HL-60 (cell line): ENCODE measurements at places on chromosomes 3 and 15.

DNA sequence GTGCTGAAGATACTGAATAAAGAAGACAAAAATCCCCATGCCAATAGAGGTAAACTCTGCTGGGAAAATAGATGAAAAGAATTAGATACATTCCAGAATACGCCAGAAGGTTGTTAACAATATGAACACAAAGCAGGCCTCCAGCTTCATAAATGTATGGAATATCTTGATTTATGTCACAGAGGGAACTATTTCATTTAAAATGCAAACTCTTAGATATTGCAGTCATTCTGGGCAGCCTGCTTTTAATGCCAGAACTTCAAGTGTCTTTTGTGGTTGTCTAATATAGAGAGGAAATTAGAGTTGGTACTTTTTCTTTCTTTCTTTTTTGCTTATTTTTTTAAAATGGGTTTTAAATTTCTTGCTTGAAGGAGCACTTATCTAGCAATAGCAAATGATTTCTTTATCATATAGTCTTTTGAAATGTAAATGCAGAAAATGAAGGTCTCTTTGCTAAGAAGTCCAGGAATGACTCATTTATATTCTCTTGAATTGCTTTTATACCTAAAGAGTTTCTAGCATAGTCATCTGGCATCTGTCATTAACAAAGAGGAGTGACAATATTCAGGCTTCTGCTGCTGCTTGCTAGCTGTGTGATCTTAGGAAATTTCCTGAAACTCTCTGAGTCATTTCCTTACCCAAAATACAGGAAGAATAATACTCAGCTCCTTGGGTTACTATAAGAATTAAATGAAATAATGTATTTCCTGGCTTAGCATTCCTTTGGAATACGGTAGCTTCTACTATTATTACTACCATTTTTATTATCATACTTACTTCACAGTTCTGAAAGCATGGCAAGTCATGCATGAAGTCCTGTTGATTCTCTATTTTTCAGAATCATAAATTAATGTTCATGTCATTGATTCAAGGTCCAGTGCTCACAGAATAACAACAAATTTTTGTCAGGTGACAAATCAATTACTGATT is 527.6 kb downstream of the DIPK2A start:
- DNase-seq: no peak

DNA sequence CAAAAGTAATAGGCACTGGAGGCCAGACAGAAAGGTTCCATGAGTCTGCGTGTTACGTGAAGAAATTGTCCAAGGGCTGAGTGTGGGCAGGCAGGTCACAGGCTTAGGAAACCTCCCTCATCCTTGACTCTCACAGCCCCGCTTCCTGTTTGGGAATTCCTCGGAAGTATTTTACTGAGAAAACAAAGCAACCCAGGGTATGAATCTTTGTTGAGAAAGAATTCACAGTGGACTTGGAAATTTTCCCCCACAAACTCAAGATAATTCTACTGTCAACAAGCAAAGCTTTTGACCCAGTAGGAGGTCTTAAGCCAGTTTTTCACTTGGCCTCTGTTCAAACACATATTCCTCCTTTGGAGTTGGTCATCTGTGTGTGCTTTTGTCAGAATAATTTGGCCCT is 377.1 kb upstream of the TPM1 start:
- DNase-seq: no peak

- no peak for DNase-seq
Observed at GRCh38 chr3:30503446-30503845, 103.0 kb upstream of the TGFBR2 start.

- DNase-seq: no peak
Observed at GRCh38 chr3:116242825-116243224, 202.5 kb downstream of the LSAMP start.

DNA sequence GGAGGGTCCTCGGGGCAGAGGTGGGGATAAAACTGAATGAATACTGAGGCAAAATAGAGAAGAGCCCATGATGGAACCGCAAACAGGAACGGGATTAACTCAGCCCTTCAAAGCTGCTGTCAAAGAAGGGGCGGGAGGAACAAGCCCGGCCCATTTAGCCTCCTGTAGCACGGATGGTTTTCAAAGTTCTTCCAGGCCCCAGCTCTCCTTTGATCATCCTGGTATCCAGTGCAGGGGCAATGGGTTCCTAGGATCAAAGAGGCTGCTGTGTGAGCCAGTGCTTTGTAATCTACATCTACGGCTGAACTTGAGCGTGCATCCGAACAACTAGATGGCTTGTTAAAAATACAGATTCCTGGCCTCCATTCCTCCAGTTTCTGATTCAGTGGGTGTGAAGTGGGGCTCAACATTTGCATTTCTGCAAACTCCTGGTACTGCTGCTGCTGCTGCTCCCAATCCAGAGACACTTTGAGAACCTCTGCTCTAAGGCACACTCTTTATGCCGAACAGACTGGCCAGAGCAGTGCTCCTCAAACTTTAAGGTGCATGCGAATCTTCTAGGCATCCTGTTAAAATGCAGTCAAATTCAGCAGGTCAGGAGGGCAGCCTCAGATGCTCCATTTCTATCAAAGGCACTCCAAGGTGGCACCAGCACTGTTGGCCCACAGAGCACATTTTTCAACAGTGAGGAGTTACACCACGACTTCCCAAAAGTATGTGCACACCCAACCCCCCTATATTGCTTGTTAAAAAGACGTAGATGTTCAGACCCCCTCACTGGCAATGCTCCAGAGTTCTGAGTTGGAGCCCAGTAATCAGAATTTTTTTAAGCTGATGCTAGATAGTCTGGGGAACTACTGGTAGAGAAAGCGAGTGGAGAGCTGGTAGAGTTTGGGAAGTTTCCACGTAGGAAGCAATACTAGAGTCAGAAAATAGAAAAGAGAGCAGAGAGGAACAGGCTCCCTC is 5.6 kb downstream of the GALNT15 start:
- no peak for DNase-seq

DNA sequence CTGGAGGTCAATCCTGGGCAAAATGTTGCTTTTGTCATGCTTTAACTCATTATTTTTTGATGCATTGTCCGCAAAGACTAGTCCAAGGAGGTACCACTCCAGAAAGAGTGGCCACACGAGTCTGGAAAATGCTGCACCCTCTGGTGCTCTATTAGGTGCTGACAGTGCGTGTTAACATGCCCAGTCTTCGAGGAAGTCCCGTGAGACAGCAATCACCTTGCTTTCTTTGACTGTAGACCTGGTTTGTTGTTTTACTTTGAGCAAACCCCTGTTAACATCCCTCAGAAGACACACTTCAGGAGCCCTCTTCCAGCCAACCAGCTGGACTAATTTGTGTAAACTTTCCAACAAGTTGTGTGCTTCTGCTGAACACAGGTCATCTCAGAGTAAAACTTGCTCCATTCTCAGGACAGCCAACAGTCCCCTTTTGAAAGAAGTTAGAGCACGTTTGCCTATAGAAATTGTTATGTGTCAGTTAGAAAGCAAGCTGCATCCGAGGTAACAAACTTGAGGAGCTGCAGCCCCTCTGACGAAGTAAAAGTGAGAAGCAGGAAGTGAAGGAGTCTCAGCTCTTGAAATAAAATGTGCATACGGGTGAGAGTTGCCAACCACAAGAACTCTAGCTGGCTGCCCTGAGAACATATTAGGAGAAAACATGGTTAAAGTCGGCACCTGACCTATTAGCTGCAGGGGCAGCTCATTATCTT is 205.0 kb downstream of the LPP start:
- DNase-seq: no peak

- no peak for DNase-seq
Observed at GRCh38 chr15:57284535-57284934, 91.8 kb upstream of the CGNL1 start.

- no peak for DNase-seq
Observed at GRCh38 chr3:19702416-19703078, 231.5 kb downstream of the EFHB start.

DNA sequence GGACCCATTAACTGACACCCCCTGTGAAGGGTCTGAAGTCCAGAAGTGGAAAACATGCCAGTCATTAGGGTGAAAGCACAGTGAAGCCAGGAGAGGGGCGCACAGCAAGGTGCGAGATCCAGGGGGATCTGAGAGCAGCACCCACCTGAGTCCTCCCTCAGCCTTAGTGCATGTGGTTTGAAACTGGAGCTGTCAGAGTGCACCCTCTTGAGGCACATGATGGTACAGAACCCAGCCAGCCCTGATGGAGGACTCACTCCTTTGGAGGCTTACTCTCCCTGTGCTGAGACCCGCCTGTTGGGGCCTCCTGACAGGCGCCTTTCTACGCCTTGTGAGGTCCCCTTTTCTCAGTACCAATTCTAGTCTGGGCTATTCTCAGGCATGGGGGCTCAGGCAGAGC is 77.8 kb downstream of the IL20RB start:
- no peak for DNase-seq

DNA sequence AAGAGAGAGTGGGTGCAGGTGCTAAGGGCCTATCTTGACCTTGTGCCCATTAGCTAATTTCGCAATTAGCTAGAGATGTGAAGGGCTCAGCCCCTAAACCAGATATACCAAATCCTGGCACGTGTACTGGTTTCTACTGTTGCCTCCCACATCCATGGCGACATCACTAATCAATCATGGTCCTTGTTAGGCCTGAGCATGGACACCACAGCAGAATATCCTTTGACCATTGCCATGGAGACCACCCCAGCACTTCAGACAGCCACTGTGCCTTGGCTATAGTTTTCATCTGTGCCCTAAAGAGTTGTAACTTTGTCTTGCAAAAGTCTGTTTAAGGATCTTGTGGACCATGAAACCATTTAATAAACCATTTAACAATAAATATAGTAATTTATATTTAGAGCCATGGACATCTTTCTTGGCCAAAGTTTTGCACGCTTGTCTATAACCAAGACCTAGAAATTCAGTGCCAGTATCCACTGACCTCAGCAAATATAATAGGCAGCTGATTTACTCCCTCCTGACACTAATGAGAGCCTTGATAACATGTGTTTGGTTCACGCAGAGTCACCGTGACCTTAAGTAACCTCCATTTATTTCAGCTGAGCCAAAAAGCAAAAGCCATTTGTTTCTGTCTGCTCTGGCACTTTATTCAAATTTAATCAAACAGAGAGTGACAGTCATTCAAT is 43.4 kb downstream of the COLQ start:
- no peak for DNase-seq

DNA sequence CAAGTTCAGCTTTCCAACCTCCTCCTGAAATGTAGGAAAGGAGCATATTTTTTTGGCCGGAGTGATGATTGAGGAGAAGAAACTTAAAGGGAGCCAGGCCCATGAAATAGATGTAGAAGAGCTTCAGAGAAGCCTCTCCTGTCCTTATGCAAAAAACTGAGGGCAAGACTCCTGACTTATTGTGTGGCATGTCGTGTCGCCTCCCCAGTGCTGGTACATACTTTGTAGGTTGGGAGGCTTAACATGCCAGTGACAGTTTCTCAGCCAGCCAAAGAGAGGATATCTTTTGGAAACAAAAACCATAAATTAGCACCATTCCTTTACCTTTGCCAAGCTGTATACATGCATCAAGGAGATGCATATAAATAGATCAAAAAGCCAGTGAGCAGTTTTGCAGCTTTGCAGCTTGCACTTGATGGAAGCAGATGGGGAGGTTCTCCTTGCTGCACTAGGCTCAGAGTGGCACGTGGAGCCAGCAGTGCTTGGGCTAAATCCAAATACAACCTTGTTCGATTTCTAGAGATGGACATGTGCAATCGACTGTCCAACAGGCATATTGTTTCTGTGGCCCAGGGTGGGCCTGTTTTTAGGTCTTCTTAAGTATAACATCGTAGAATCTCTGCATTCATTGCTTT is 10.2 kb downstream of the SLCO3A1 start:
- no peak for DNase-seq

DNA sequence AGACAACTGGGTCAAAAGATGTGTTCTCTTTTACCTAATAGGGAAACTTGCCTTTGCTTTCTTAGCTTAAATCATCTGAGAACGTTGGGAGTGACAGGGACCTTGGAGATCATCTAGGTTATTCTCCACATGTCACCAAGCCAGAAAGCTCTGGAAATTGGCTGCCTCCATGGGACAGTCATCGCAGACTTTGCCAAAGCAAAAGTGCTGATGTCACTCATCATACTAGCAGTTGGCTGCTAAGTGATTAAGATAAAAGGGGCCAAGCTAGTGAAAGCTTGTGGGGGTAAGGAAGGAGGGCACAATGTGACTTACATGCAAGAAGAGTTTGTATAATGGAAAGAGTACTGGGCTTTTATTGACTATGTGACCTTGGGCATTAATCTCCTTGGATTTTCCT is 198.0 kb upstream of the PFN2 start:
- no peak for DNase-seq

GRCh38 chr3:70999730-71000129 is 583.8 kb downstream of the FOXP1 start:
- DNase-seq: no peak

GRCh38 chr3:161854232-161854771 is 357.7 kb downstream of the OTOL1 start:
- DNase-seq: peak; percentile 26

DNA sequence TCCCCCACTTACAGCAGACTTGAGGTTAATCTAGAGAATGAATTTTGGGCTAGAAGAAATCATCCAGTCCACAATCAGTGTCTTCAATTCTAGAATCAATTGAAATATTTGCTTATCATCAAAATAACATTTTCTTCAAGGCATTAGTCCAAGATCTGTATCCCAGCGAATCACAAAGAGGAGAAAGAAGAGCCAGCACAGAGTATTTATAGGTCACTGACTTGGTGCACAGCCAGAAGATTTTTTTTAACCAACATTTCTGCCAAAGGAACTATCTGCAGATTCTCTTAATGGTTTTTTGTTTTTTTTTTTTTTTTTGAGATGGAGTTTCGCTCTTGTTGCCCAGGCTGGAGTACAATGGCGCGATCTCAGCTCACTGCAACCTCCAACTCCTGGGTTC is 178.2 kb downstream of the TNIK start:
- DNase-seq: no peak

- DNase-seq: no peak
Observed at GRCh38 chr3:53646723-53647122, 152.3 kb downstream of the CACNA1D start.

- no peak for DNase-seq
Observed at GRCh38 chr15:100211855-100212850, 129.6 kb downstream of the ADAMTS17 start.

DNA sequence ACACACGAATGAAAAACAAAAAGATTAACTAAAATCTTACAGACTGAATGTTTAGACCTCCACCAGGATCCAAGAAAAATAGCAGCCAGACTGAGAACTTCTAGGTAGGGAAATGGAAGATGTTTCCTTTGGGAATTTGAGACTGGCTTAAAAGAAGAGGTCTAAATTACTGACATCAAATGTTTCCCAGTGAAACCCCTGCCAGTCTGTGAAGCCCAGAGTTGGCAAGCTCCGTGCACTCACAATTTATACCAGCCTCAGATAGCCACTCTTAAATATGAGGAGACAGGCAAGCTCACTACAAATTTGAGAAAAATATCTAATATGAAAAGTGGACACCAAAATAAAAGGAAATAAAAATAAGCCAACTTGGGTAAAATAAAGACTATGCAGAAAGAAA is 700.5 kb upstream of the ZNF385D start:
- no peak for DNase-seq

- no peak for DNase-seq
Observed at GRCh38 chr3:112604536-112604935, 36.4 kb downstream of the CCDC80 start.
